SK-N-DZ (cell line): ENCODE measurements at places on chromosomes 4 and X.

DNA sequence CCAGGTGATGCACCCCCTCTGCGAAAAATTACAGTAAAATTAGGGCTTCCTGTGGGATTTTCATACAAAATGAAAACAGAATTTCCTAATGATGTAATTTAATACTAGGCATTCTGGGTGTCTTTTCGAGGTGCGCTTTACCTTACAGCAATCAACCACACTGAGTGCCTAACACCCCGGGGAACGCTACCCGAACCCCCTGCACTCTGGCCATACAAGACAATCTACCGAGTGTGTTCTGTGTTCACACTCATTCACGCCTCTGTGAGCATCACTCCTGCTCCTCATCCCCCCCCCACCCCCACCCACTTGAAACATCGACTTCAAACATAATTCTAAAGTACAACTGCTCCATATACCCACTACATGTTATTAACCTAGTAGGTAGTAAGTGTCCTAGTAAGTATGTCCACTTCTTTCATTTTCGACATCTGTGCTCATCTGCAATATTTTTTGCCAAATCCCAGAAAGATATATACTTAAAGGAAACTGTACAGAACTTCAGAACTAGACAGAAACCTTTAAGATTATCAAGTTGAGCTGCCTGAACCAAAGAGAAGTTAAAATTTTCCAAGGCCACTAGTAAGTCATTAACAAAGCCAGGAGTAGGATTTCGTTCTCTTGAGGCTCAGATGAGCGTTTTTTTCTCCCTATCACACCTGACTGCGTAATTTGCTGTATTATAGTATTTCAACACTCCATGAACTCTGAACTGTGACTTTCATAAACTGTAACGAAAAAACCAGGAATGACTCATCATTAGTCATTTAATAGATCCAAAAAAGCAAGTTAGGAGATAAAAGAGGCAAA is 80.0 kb downstream of the FAT1 start:
- DNase-seq: no peak

- DNase-seq: no peak
These were observed 87.0 kb downstream of the NKX6-1 start for GRCh38 chr4:84412062-84412461.

GRCh38 chr4:114420069-114420468 is 178.5 kb upstream of the UGT8 start:
- no peak for DNase-seq

DNA sequence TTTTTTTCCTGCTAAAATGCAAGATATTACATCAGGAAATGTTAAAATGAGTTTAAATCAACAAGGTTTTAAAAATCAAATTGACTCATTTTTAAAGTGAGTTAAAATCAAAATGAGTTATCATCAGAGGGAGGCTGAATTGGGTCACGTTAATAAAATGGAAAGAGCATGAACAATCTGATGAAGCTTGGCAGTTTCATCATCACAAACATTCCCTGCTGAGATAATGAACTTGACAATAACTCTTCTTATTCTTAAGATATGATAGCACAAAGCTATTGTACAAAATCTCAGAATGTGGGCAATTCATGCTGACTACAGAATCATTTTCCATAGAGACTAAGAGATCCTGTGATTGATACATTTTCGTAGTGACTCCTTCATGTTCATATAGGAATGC is 1086.7 kb downstream of the STIM2 start:
- DNase-seq: no peak

GRCh38 chr4:142413485-142413884 is 432.6 kb downstream of the INPP4B start:
- DNase-seq: no peak

DNA sequence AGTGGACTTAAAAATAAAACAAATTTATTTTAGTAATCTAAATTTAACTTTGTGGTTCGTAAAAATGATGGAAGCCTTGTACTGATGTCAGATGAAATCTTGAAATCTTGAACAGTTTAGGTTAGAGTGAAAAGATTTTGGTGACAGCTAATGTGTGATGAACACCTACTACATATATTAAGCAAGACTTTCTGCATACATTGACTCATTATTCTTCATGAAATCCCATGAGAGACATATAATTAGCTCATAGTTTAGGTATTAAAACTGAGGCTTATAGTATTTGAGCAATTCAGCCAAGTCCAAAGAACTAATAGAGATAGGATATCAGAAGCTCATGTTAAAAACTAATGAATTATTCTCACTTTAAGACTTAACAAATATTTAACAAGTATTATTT is 66.9 kb upstream of the PCDH7 start:
- no peak for DNase-seq

DNA sequence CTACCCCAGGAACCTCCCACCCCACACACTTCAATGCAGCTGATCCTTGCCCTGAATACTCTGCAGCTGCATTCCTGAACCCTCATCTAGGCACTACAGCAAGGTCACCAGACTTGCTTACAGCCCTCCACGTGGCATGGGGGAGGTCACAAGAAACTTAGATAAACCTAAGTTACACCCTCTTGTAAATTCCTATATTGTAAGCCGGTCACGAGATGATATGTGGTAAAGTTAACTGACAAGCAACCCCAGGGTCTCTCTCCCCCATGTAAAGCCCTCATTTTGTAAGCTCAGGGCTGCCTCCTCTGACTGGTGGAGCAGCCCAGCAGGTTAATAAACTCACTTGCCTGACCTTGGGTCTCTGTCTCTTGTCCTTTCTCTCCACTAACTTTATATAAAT is 570.7 kb downstream of the PCDH7 start:
- DNase-seq: no peak

GRCh38 chrX:39857780-39858179 is 240.0 kb downstream of the BCOR start:
- no peak for DNase-seq

DNA sequence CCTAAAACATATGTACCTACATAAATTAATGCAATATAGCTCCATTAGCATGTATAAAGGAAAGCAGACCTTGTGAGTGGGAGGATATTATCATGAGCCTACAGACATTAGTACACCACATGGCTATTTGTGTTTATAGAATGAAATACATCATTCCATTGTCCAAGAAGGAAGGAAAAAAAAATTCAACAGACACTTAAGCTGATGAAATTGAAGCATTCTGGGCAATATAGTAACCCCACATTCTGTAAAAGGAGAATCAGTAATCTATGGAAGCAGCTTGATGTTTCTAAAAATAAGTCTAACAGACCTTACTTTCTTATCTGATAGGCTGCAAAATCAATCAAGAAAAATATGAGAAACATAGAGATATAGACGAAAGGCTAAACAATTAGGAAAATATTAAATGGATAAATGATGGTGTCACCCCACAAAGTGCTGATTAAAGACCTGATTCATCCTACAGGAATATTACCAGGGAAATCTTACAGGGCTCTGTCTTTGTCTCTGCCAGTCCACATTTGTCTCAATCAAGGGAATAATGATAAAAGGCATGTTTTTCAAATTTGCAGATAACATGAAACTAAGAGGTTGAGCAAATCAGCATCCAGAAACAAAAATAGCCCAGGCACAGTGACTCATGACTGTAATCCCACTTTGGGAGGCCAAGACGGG is 76.8 kb downstream of the COMMD8 start:
- peak; percentile 25 for DNase-seq

- no peak for DNase-seq
These were observed 41.6 kb upstream of the CXorf38 start for GRCh38 chrX:40688929-40689328.

GRCh38 chr4:153529646-153530045 is 63.5 kb downstream of the TMEM131L start:
- no peak for DNase-seq

GRCh38 chr4:126081336-126081735 is 766.6 kb downstream of the FAT4 start:
- DNase-seq: no peak

GRCh38 chrX:16654093-16654492 is 4.1 kb downstream of the S100G start:
- DNase-seq: no peak

GRCh38 chr4:182089326-182089725 is 153.9 kb upstream of the TENM3 start:
- DNase-seq: no peak

DNA sequence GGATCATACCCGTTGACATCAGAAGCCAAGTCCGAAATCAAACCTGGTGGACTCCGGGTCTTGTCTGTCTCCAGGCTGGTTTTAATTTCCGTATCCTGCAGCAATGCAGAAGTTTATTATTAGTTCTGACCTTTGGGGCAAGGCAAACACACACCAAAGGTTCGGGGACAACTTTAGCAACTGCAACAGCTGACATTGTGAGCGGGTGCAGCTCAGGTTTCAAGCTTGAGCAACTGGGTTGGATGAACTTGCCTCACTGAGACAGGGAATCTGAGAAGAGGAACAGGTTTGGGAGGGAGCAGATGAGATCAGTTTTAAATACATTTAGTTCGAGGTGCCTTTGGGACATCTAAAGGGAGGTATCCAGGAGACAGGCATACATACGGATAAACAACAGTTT is 110.7 kb downstream of the GNL3L start:
- DNase-seq: no peak

DNA sequence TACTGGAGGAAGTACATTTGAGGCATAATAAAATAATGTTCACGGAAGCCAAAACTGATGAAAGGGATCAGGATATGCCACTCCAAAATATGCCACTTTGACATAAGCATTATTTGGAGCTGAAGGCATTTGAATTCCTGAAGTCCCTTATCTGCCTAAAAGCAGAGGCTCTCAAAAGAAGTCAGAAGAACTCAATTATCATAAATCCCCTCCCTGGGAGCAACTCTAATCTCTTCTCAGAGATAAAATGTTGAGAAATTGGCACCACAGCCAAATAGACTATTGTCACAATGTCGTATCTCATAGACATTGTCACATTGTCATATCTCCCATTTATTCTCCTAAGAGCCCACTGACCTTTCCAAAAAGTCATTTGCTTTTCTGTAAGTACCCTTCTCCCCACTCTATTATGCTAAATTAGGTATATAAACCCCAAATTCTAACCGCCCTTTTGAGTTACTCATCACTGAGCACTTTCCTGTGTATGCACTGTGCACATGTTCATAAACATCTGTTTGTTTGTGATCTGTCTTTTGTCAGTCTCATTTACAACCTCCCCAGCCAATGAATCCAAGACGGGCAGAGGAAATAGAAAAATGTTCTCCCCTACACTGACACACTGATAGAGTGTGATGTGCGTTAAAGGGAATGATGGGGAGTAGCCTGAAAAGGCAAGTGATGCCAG is 78.5 kb upstream of the NAF1 start:
- DNase-seq: no peak

DNA sequence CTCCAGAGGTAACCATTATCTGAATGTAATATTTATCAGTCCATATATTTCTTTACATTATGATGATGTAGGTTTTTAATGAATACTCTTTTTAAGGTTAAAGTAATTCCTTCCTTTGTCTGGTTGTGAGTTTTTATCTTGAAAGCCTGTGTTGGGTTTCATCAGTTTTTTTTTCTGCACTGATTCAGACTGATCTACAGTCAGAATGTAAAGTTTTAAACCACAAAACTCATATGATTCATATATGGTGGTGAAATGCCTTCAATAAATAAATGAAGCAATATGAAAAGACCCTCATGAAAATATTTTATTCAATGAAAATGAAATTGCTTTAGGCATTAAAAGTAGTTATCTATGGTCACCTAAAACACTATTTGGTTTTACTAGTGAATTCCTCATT is 47.1 kb downstream of the SORBS2 start:
- DNase-seq: no peak

DNA sequence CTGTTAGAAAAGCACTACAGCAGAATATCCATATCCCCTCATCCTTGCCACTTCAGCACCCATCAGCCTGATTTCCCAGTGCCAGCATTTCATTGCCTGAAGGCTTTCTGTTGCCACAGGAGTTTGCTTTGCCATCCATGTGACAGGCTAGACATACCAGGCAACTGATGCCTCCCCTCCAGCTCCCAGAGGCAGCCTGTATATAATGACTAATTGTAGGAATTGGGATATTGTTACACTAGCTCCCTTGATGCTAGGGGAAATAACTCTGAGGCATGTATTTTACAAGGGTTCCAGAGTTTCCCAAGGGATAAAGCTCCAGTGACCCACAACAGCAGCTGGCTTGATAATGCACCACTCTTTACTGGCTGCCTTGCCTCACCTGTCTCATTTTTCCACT is 608.0 kb upstream of the FTHL17 start:
- DNase-seq: no peak

DNA sequence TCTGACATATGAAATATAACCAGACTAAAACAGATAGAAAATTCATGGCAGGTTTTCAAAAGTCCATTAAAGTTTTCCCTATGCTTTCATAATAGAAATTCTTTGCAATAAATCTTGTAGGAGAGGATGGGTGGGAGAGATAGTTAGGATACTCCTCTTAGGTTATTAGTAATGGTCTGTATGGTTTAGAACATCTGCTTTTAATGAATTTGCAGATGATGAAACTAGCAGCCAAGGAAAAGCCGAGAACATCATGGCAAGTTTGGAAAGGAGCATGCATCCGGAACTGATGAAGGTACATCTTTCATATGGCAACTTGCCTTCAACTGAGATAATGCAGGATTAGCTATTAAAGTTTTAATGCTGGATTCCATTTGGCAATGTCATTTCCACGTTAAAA is 70.7 kb downstream of the DOCK11 start:
- DNase-seq: no peak

DNA sequence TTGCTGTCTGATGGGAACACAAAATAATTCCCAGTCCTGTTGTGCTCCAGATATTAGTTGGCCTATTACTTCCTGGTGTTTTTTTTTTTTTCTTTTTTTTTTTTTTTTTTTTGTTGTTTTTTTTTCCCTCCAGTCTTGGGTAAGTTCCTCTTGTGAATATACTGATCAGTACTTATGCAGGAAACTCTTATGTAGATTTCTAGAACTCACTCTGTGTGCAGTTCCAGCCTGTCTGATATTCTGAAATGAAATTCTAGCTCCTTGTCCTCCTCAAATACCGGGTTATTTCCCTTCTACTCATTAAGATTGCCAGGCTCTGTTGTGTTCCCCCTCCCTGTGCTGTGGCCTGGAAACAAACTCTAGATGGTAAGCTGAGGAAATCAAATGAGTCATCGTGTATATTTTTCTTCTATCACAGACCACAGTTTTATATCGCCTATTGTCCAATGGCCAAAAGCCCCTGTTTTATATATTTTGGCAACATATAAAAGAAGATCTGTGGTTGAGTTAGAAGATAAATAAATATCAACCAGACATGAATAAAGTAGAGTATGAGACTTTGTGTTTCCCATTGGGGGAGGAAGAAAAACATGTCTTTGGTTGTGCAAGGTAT is 124.3 kb upstream of the UGT8 start:
- DNase-seq: no peak

DNA sequence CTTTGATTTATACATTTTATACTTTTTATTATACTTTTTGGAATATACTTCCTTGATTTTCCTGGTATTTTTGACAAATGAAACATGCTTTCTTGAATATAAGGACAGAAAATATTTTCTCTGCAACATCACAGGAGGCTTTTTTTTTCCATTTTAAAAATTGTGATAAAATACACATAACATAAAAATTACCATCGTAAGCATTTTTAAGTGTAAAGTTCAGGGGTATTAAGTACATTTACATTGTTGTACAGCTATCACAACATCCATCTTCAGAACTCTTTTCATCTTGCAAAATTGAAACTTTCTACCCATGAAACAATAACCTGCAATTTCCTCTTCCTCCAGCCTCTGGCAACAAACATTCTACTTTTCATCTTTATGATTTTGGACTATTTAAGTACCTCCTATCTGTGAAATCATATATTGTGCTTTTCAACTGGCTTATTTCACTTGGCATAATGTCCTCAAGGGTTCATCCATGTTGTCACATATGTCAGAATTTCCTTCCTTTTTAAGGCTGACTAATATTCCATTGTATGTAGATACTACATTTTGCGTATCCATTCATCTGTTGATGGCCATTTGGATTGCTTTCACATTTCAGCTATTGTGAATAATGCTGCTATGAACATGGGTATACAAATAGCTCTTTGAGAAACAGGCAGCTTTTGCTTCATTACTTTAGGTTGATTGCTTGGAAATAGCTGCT is 412.6 kb downstream of the RAPGEF2 start:
- no peak for DNase-seq
